ENCODE measurements at places on chromosomes 2 and 18.

DNA sequence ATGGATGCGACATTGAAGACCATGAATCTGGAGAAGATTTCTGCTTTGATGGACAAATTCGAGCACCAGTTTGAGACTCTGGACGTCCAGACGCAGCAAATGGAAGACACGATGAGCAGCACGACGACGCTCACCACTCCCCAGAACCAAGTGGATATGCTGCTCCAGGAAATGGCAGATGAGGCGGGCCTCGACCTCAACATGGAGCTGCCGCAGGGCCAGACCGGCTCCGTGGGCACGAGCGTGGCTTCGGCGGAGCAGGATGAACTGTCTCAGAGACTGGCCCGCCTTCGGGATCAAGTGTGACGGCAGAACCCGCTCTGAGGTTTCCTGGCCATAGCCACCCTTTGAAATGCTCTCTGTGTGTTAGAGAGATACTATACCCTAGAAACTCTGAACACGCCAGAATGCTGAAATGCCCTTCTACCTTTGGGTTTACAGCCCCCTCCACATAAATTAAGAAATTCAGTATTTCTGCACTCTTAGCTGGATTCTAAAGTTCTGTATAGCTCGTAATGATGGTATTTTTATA is 659 bp downstream of the CHMP1B start:
- DNase-seq: peak; percentile 68

DNA sequence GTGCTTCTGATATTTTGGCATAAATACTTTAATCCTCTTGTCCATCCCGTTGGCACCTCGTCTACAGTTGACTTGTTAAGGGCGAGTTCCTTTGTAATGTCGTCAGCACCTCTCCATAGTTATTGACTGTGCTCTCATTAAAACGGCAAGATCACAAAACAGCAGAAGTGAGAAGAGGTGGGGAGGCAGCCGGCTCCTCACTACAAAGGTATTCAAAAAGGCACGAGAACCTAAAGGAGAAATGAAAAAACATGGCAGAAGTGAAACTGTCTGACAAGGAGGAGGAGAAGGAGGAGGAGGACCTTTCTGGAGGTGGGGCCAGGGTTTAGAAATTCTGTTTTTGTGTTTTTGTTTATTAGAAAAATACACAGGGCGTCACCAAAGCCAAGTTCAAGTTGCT is 235.6 kb downstream of the BCL11A start:
- peak; percentile 87 for DNase-seq

DNA sequence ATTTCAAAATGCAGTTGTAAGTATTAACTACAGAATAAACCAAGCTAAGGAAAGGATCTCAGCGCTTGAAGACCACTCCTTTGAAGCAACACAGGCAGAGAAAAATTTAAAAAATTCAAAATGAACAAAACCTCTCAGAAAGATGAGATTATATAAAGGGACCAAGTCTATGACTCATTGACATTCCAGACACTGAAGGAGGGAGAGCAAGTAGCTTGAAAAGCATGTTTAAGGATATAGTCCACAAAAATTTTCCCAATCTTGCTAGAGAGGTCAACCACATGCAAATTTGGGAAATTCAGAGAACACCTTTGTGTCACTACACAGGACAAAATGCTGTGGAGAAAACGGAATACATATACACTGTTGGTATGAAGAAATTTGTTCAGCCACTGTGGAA is 112.6 kb upstream of the MC4R start:
- no peak for DNase-seq

- no peak for DNase-seq
Measured at GRCh38 chr2:140117386-140117785, 1337.2 kb upstream of the NXPH2 start.

DNA sequence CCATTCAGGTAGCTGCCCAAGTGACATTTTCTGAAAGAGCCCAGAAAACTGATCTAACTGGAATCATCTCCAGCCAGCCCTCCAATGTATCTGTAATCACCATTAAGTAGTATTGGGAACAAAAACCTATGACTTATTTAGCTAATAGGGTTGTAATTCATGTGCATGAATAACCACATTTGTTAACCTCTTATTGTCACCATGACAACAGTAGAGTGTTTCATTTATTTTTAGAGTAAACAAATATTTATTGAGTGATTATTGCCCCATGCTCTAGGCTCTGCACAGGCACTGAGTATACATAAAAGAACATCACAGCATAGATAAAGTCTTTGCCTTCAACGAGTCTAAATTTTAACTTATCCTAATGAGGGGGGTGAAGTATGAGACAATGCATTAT is 265.4 kb upstream of the UBE2E3 start:
- no peak for DNase-seq

Data from B cell (primary cell).